ENCODE measurements at places on chromosomes 4 and X. TPM values are rescaled to one million over a fixed set of nuclear protein-coding genes. Genes with fewer than 3 reads are reported as not detected.

The RAB41 gene
- total RNA-seq: not detected

The BMP15 gene
- not detected for total RNA-seq

DNA sequence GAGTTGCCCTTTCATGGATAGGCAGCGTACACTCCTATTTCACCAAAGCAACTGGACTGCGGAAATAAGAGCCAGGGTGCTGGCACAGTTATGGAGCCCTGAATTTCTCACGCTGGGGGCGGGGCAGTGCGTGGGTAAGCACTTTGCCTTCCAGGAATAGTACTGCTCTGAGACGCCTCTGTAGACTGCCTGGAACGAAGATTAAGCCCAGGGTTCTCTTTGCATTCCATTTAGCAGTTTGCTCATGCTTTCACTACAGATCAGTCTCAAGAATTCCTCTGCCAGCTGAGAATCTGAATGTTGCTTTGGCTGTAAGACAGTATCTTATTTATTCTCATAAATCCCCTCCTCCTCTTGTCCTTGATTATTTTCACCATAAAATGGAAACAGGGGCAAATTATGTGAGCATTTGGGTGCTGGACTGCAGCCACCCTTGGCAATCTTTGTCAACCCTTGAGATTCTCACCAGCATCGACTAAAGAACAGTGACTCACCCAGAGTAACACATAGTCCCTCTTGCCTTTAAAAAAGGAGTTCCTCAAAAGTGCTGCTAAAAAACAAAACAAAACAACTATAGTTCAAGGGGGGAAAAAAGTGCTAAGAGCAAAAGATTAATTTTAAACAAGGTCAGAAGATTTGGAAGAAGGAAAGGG is 88.9 kb upstream of the CITED1 start:
- no peak for DNase-seq

GRCh38 chrX:45806410-45807121 is 605.9 kb upstream of the DIPK2B start:
- DNase-seq: peak; percentile 71

DNA sequence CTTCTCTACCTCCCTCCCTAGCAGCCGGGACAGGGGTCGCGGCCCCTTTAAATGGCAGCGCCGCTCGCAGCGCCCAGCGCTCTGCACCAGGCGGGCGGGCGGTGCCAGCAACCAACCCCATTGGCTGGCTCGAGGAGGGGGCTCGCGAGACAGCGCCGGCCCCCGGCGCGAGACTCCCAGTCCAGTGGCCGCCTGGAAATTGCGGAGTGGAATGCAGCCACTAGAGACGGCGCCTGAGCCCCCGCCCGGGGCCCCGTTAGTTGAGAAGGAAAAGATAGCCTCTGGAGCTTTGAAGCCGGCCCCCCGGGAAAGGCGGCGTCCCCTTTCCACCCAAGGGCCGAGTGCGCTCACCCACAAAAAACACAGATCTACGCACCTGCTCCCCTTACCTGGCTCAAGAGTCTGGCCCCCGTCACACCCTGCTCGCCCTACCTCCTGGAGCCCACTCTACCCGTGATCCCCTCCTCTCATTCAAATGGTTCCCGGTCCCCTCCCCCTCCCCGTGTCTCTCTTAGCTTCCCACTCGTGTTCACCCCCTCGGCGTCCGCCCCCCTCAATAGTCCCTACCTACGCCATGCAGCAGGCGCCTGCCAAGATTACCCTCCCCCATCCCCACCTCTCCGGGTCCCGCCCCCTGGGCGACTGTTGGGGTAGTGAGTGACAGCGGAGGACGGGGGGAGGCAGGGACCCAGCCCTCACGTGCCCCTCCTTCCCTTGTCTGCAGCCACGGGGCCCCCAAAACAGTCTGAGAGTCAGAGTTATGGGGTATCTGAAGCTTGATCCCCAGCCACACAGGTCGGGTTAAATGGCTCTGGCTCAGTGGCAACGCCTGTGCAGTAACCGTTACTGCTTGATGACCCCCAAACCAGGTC is at the start of gene ZMYM3:
Gene ZMYM3, minus strand, starts transcription at position 49 of the 872 bp plus-strand sequence. CDS start 885 bp downstream, outside the sequence.
- DNase-seq: peak; percentile 80

DNA sequence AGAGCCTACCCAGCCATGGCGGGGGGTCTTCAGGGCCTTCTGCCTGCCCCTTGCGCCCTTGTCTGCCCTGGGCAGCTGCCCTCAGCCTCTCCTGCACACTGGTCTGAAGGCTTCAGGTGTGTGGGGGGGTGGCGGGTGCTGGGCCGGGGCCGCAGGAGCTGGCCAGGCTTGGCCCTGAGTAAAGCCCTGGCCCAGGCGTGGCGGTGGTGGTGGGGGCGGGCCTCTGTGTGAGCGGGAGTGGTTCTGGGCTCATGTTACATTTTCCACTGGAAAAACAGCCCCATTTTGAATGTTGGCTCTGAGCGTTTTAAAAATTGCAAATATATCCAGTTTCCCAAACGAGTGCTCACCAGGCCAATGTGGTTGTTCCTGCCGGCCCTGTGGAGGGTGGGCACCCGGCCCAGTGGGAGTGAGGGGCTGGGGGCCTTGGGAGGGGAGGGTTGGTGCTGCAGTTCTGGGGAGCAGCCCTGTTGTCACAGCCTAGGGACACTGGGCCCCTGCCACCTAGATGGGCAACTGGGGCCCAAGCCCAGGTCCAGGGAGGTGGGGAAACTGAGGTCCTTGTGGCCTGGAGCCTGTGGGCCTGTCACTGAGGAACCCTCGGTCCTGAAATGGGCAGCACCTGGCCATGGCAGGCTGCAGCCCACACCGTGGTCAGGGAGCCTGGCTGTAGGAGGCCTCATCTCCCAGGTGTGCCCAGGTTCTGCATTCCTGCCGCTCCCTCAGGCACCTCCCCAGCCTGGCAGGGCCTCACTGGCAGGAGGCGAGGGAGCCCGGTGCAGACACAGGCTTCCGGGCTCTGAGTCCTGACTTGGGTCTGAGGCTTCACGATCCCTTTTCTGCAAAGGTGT is 28.3 kb downstream of the FGFRL1 start:
- DNase-seq: no peak

DNA sequence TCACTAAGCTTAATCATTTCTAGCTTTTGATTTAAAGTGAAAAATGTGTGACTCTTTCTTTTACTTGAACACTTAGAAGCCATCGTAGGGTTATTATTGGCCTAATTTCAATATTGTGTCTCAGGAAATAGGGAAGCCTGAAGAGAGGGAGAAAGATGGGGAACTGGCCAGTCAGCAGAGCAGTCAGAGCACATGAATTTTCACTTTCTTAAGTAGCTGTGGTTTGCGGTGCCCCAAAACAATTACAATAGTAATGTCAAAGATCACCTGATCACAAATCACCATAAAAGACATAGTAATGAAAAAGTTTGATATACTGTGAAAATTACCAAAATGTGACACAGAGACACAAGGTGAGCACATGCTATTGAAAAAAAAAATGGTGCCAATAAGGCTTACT is 45.5 kb downstream of the CENPC start:
- DNase-seq: no peak

DNA sequence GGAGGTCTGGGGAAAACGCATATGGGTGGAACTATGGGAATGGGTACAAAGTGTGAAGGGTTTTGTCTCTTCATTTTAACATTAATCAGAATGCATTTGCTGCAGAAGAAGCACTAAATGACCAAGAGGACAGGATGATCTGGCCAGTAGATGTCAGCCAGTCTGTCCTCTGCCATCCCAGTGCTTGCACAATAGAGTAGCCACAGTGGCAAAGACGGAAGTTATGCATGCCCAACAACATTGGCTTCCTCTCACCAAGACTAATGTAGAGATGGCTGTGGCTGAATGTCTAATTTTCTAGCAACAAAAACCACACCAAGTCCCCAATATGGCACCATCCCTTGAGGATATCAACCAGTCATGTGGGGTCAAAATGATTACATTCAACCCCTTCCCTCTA is 45.0 kb upstream of the ARHGEF6 start:
- no peak for DNase-seq

DNA sequence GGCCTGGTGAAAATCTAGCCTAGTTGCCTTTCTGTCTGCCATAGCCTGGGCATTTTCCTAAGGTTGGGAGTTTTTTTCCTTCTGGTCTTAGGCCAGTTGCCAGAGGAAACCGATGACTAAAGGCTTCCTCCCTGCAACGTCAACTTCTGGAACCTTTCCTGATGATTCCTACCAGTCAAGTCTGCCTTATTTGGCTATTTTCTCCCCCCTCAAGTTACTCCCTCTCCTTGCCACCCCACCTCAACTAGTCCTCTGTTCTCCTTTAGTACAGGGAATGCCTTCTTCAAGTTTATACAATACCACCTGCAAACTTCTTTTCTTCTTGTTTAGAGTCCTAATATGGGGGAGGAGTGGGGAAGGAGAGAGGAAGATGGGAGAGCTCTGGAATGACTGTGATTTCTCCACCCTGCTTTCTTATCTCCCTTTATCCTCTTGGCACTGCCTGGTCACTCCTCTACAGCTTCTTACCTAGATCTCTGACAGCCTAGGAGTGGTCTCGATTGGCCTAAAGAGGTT is 10.6 kb downstream of the MSN start:
- DNase-seq: peak; percentile 94

DNA sequence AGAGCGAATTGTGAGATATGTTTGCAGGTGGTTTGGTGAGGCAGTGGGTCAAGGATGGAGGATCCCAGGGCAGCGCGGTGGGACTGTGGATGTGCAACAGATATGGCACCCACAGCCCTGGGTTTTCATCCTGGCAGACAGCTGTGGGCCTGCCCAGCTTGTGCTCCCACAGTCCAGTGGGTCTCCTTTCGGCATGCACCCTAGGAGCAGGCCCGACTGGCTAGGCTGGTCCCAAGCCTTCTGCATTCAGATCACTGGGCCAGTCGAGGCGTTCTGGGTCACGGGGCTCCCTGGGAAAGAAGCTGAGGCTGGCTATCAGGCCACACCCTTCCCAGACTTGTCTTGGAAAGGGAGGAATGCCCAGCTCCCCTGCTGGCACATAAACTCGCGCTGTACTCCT is 2289.6 kb downstream of the ARAP2 start:
- no peak for DNase-seq

DNA sequence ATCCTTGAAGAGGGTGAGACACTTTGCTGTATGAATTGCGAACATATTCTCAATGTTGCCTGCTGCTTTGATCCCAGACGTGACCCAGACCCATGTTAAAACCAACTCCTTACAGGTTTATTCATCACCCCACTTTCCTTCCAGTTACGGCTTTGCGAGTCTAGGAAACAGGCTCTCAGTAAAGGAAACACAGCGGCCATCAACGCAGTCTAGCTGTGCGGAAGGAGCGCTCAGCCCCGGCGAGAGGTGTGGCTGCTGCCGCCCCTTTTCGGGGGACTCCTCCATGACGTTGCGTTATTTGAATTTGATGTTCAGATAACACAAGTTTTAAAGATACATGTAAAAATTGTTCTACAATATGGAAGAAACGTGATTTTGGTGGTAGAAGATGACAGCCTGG is 206.4 kb upstream of the FAT1 start:
- no peak for DNase-seq

GRCh38 chr4:140343303-140343702 is 30.1 kb upstream of the SCOC start:
- peak; percentile 63 for DNase-seq

DNA sequence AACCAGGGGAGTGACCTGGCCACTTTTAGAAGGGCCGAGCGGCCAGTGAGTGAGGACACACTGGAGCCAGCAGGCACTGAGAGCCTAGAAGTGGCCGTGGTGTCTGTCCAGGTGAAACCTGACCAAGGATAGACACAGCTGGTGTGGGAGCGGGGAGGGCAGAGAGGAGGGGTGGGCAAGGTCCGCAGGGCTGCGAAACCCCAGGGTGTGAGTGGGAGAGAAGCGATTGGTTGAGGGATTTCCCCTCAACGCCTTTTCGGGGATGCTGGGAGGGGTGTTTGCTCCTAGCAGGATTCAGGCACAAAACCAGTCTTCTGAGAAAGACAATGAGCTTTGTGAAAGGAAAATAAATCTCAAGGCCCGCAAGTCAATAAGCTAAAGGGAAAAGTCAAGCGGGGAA is 33.2 kb upstream of the ARSD start:
- DNase-seq: no peak

GRCh38 chr4:142909908-142910307 is 63.8 kb upstream of the INPP4B start:
- DNase-seq: no peak

DNA sequence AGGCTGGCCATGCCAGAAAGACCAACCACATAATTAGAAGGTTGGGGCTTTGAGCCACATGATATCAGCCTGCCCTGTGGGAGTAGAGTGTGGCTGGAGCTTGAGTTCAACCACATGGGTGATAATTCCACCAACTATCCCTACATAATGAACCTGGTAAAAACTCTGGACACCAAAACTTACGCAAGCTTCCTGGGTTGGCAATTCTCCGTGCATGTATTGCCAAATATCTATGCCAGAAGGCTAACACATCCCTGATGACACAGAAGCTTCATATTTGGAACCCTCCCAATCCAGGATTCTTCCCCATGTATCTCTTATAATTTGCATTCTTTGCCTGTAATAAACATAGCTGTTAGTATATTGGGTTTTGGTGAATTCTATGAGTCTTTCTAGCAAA is 68.2 kb downstream of the FUNDC1 start:
- no peak for DNase-seq

- no peak for DNase-seq
These were observed 121.3 kb downstream of the EGF start for GRCh38 chr4:110034026-110034393.

- DNase-seq: peak; percentile 77
These were observed at the start of gene MND1 for GRCh38 chr4:153344131-153345011. Gene MND1 (plus strand): TSS chr4:153344688. CDS start chr4:153344738, 50 bp downstream.

DNA sequence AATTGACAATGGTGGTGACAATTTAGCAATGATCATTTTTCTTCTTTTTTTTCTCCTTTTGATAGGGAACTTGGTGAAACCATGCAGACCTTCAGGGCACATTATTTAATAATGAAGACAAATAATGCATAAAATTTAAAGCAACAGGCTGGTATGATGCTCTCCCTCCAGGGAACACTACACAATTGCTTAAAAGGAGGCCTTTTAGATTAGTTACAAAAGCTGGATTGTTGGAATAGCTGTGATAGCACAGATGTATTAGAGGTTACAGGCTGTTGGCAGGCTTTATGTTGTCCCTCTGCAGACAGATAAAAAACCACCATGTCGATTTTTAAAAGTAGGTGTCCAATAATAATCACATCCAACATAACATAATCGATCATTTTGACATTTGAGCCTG is 307.0 kb downstream of the ADGRL3 start:
- DNase-seq: no peak

DNA sequence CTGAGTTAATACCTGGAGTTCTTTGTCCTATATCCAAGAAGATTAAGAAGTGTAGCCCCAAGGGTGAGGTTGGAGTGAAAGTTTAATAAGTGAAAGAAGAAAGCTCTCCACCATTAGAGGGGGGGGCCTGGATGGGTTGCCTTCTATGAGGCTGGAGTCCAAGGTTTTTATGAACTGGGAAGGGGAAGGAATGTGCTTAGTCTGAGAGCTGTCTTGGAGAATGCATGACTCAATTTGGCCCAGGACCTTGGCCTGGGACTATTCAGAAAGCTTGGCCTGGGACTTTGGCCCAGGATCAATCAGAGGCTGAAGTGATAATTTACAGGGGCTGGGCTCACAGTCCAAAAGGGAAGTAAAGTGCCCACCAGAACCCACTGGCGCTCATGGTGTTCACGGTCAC is 1049.0 kb upstream of the GRIA3 start:
- DNase-seq: no peak

- DNase-seq: no peak
These were observed 14.8 kb upstream of the BBS7 start for GRCh38 chr4:121885115-121885514.

Data from endothelial cell of umbilical vein (primary cell).